Kidney epithelial cell (primary cell): ENCODE measurements at places on chromosomes 5 and 9.
A peak's percentile ranks its signal among the peaks of the same experiment; 100 is the strongest.

- DNase-seq = no peak
Measured at GRCh38 chr9:136643596-136644342, 18.9 kb upstream of the EGFL7 start.

DNA sequence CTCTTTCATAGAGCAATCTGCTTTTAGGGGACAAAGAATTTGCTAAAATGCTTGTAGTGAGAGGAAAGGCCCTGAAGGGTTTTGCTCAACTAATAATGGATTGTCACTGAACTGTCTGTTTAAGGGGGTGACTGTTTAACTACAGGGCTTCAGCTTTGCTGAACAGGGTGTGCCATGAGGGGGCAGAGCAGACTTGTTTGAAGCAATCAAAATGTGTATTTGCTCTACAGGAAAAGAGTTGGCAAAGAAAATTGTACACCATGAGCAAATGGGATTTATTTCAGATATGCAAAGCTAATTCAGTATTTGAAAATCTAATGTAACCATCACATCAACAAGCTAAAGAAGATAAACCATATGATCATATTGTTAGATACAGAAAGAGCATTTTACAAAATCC lies 154.3 kb downstream of the GABRG2 start:
- DNase-seq = no peak

DNA sequence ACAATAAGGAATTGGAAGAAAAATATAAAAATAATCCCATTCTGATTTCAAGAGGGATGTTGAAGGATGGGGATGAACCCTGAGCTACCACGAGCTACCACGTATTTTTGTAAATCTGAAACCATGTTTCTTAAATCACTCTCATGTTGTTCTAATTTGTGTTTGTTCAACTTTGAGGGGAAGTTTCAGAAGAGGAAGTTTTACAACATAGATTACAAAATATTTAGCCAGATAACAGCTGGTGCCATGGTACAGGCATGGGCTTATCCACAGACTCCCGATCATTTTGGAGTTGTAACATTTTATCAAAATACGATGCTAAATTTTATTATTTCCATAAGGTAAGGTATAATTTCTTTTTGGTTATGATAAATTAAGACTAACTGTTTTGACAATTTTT lies 15.2 kb downstream of the CCDC125 start:
- DNase-seq = no peak

- DNase-seq = peak; percentile 25
Measured at GRCh38 chr5:164013077-164013670, 507.8 kb downstream of the MAT2B start.

- no peak for DNase-seq
Measured at GRCh38 chr9:105259274-105259673, 14.8 kb downstream of the SLC44A1 start.

DNA sequence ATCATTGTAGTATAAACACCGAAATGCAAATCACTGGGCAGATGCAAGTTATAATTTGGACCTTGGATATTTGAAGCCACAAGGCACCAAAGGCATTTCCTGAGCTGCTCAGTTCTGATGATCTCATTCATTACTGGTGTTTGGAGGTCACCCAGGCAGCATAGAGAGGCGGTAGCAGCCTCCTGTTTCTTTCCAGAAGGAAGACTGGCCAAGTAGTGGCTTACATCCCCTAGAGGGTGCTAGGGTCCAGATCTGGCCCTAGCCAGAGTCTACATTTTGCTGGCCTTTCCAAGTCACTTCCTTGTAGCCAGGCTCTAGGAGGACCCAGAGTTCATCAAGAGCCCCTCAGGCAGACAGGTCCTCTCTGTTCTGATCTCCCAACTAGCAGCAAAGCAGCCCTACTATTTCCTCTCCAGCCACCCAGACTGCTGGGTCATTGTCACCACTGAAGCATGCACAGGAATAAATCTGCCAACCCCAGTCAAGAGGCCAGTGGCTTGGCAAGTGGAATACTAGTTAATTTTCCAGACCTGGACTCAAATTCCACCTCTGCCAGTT lies 33.4 kb upstream of the TTC1 start:
- DNase-seq = peak; percentile 65

DNA sequence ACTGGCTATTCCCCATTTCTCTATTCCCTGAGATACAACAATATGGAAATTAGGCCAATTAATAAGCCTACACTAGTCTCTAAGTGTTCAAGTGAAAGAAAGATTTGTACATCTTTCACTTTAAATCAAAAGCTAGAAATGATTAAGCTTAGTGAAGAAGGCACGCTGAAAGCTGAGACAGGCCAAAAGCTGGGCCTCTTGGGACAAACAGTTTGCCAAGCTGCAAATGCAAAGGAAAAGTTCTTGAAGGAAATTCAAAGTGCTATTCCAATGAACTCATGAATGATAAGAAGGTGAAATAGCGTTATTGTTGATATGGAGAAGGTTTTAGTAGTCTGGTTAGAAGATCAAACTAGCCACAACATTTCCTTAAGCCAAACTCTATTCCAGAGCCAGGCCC lies 256.2 kb downstream of the ZSWIM6 start:
- DNase-seq = no peak

DNA sequence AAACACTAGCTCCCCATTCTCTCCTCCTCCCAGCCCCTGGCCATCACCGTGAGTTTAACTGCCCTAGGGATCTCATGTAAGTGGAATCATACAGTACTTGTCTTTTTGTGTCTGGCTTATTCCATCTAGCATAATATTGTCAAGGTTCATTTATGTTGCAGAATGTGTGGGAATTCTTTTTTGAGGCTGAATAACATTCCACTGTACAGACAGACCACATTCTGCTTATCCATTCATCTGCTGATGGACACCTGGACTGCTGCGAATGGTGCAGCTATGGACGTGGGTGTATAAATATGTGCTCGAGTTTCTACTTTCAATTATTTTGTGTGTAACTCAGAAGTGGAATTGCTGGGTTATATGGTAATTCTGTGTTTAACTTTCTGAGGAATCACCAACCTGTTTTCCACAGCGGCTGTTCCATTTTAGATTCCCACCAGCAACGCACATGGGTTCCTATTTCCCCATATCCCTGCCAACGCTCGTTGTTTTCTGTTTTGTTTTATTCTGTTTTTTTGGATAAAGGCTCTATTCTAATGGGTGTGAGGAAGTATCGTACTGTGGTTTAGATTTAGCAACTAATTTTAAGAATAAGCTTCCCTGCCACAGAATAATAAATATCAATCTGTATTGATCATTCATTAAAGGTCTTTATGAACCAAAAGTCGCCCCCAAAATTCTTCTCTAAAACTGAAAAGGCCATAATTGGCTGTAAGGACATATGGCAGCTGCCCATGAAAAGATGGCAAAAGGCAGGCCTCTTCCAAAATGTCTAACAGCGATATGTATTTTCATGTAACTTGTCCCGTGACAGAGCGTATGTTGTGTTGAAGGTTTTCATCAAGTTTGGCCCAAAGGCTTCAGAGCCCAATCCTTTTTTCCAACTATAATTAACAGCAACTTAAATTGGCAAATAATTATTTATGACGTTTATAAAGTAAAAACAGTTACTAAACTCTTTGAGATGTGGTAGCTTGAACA lies 70.3 kb downstream of the DAP start:
- DNase-seq = no peak

- no peak for DNase-seq
Measured at GRCh38 chr5:139246394-139246793, 47.1 kb upstream of the MATR3 start.

DNA sequence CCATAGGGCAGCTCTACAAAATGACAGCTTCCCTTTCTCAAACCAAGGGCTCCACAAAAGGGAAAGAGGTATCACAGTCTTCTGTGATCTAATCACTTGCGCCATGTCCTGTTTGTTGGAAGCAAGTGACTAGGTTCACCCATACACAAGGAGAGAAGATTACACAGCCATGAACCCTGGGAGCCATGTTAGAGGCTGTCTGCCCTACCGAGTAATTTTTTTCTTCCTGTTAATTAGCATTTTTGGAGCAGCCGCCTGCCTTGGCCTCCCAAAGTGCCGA lies 33.2 kb upstream of the GOLPH3 start:
- no peak for DNase-seq

- DNase-seq = no peak
Measured at GRCh38 chr9:129451089-129451656, 169.7 kb downstream of the C9orf50 start.

DNA sequence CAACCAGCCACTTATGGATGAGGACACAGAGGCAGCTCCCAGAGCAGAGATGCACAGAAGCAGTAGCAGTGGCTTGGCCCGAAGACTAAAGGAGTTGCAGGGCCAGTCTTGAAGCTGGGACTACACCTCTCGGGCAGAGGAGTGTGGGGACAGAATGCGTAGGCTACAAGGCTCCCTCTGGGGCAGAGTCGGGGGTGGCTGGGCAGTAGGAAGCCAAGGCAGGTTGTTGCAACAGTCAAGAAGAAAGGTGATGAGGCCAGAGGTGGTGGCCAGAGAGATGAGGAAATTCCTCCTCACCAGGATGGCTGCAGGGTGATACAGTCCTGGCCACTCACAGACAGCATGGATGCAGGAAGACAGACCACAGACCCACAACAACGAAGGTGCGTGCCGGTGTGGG lies 4.9 kb upstream of the N4BP3 start:
- DNase-seq = no peak

- no peak for DNase-seq
Measured at GRCh38 chr5:79237740-79238560, 2.0 kb downstream of the JMY start.

DNA sequence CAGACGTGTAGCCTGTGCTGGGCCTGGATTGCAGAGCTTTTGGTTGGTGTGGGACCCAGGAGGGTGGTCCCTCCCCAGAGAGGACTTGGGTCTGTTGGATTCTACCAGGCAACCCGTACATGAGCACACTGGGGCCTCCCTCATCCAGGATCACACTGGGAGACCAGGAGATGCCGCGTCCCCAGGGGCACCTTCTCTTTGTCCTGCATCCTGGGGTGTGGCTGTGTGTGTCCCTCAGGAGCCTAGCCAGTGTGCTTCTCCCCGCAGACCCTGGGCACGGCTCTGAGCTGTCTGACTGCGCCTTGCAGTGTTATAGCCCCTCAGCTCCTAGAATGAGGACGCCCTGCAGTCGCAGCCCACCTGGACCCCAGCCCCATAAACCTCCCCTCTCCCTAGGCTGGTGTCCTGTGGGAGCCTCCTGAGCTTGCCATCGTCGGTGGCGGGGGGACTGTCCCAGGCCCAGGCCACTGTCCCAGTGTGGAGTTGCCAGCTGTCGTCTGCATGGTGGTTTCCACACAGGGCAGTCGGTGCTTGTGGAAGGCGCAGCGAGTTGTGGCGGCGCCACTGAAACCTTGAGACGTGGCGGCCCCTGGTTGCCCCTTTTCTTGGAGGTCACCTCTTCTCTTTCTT lies 27.6 kb downstream of the CEP72 start:
- DNase-seq = no peak

GRCh38 chr5:159174511-159175168 lies 34.7 kb downstream of the RNF145 start:
- DNase-seq = no peak

DNA sequence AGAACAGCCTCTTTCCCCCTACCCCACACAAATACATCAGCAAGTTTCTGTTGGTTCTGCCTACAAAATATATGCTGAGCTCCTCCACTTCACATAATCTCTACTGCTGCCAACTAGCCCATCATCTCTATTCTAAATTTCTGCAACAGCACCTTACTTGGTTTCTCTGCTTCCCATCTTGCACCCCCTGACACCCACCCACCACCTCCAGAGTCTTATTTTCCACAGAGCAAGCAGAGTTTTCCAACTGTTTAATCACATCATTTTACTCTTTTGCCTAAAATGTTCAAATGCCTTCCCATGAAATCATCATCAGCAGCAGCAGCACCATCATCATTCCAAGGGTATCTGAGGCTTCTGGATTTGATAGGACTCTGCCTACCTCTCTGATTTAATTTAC lies 295.7 kb downstream of the CTNND2 start:
- no peak for DNase-seq

DNA sequence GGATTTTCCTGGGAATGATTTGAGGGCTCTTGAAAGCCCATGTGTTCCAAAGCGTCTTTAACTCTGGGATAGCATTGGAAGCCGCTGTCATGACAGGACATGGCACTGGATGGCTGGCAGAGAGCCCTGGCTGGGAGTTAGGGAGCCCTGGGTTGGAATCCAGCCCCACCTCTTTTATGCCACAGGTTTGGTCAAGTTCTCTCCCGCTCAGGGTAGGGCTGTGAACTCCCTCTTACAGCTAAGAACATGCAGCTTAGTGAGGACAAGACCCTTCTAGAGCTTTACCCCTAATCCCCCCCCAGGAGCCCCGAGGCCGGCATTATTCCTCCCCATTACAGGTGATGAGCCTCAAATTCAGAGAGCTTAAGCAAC lies 37.2 kb downstream of the OLFML2A start:
- DNase-seq = no peak

- no peak for DNase-seq
Measured at GRCh38 chr9:124699575-124699974, 71.5 kb downstream of the NR6A1 start.

- DNase-seq = no peak
Measured at GRCh38 chr5:96634881-96635280, 27.3 kb upstream of the CAST start.

- no peak for DNase-seq
Measured at GRCh38 chr9:69861011-69861410, 40.4 kb downstream of the CFAP95 start.

DNA sequence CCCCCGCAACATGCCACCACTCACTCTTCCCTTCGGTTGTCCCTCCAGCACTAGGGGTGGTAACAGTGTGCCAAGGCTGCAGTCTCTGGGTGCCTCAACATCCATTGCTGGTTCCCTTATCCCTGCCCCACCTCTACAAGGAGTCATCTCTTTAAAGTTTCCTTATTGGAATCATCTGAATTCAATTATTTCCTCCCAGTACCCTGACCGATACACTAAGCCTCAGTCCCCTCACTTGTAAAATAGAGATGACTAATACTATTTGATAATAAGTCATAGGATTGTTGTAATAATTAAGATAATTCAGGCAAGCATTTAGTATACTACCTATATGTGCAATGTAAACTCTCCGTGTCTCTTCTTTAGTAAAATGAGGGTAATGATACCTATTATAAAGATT lies 352.5 kb downstream of the ENC1 start:
- DNase-seq = no peak

DNA sequence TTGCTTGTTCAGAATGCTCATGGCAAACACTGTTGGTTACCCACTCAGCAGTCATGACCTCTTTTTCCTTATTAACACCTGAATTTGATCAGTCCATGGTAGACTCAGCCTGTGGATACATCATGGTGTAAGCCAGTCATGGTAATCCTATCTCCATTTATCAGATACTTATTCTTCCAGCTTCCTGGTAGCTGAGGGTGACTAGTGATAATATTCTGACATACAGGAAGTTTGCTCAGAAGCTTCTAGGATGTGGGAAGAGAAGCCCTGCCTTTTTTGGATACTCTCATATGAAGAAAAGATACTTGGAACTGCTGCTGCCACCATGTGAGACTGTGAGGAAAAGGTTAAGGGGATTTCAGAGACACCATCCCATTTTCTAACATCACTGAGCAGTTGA lies 7.3 kb downstream of the GDA start:
- no peak for DNase-seq

GRCh38 chr9:68732405-68733020 lies 27.5 kb downstream of the PIP5K1B start:
- DNase-seq = no peak

GRCh38 chr5:171415115-171415730 lies 4.2 kb upstream of the FGF18 start:
- no peak for DNase-seq
